ENCODE measurements at places on chromosomes 4 and X. TPM values are rescaled to one million over a fixed set of nuclear protein-coding genes. Genes with fewer than 3 reads are reported as not detected.

- no peak overlapping the region for H3K4me3 ChIP-seq
- no peaks in the 10 kb centered on the region for H3K36me3 ChIP-seq
- DNase-seq: peak; percentile 17
- no peak overlapping the region for H3K27ac ChIP-seq
- no peaks in the 10 kb centered on the region for H3K27me3 ChIP-seq
These were observed 32.4 kb upstream of the HMX1 start for GRCh38 chr4:8904041-8904501.

FAM193A gene
- total RNA-seq: 41.6 TPM

GDI1 gene
- 130 TPM for total RNA-seq

OCRL gene
- total RNA-seq: 23.0 TPM

SPRY1 gene
- total RNA-seq: 210 TPM

GRCh38 chrX:10090319-10090718 lies 66.5 kb upstream of the CLCN4 start:
- DNase-seq: no peak
- H3K27me3 ChIP-seq: no peaks in the 10 kb centered on the region
- no peak overlapping the region for H3K27ac ChIP-seq
- H3K4me1 ChIP-seq: no peaks in the 10 kb centered on the region
- no peaks in the 10 kb centered on the region for H3K36me3 ChIP-seq

Data from aorta (tissue), 5 donors.